ENCODE measurements at places on chromosomes 1 and 21.
A peak's percentile ranks its signal among the peaks of the same experiment; 100 is the strongest.

DNA sequence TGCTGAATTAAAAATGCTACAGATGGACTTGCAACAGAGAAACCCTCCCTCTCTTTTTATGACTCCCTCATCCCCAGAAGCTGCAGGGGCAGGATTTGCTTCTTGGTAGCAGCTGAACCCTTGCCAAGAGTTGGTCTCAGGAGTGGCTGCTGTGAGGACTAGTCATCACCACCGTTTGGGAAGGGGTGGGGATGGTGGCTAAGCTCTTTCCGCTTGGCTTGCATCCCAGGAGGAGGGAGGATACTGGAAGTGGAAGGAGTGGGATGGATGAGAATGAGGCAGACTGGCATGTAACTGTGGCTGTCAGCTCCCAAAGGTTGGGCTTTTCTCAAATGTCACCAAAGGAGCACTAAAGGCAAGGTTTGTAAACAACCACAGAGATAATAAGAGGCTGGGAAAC lies 50.8 kb upstream of the COL24A1 start:
- no peak for DNase-seq

GRCh38 chr1:65079941-65080340 lies 68.1 kb upstream of the AK4 start:
- no peak for DNase-seq

DNA sequence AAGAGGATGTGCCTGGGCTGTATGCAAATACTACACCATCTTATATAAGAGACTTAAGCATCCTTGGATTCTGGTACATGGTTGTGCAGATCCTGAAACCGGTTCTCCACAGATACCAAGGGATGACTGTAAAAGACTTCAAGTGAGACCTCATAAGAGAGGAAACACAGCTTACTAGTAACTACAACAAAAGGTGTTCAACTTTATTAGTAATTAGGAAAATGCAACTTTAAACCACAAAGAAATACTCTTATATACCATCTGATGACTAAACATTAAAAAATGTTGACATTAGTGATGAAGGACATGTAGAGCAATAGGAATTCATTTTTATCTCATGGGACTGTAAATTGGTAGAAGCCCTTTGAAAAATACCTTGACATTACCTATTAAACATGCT lies 102.7 kb downstream of the RASAL2 start:
- no peak for DNase-seq

DNA sequence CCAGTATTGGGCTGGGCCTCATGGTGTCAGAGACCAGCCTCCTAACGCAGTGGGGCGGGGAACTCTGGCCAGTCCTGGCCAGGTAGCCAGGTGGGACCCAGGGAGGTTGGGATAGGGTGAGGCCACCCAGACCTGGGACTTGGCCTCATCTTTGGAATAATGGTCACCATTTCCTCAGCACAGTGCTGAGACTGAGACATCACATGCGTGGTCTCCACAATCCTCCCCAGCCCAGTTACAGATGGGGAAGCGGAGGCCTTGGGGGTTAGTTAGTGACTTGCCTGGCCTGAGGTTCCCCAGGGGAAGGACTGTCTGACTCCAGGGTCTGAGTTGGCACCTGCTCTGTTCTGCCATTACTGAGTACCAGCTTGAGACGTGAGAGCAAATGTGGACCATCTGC lies 77.9 kb upstream of the CASZ1 start:
- no peak for DNase-seq

DNA sequence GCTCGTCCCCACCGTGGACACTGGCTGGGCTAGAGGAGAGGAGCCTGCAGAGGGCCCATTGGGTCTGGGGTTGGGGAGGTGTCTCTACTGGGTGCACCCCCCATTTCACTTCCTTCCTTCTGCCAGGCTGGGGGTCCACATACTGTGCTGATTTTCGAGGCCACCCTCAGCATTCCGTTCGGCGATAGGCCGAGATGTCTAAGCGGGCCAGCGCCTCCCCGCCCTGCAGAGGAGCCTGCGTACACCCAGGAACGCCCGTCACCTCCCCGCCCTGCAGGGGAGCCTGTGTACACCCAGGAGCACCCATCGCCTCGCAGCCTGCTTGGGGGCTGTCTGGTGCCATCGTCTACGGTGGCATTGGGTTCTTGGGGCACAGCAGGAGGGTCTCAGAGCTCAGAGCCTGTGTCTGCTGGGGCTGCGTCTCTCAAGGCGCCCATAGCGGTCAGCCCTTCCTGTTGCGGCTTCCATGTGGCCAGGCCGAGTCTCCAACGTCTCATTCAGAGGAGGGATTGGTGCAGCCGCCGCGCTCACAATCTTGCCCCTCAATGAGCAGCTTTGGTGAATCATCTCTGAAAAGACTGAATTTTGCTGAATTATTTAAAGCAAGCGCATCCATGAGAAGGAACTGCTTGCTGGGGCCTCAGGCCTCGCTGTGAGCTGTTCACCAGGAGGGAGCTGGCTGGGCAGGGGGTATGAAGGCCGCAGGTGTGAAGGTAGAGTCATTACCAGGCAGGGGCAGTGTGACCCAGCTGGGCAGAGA lies 30.7 kb upstream of the AGPAT3 start:
- DNase-seq: no peak

DNA sequence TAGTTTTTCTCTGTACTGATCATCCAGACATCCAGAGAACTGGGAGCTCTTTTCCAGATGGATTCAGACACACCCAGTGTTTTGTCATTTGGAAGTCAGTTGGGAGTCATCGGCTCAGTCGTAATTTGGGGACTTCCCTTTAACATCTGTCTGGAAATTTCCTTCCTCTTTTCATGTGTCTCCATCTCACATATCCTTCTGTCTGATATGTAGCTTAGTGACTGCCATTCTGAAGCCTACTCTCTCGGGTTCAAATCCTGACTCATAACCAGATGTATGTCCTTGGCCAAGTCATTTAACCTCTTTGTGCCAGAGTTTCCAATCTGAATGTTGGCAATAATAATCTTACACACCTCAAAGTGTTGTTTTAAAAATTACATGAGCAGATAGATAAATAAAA lies 3.0 kb downstream of the MORC3 start:
- peak; percentile 8 for DNase-seq

- no peak for DNase-seq
These were observed 606.5 kb upstream of the CAMK1G start for GRCh38 chr1:208977012-208977411.

DNA sequence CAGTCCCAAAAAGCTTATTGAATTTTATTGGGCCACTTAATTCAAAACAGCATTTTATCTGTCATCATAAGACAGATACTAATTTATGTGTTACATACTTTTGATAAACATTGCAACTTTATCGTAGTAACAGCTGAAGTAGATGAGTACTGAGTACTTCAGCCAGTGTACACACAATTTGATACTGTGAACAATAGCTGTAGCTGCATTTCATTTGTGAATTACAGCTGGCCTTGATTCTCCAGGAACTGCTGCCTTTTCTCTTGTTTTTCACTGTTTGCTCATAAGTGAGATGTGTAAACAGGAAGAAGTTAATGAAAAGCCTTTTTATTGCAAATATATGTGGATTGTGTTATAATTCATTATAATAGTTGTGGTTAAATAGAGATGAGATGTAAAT lies 10.2 kb downstream of the UAP1 start:
- DNase-seq: no peak

GRCh38 chr1:160116283-160117147 lies 956 bp downstream of the ATP1A2 start:
- no peak for DNase-seq
